Mesothelial cell of epicardium (in vitro differentiated cells): ENCODE measurements at places on chromosomes 6 and 20.
A peak's percentile ranks its signal among the peaks of the same experiment; 100 is the strongest.

DNA sequence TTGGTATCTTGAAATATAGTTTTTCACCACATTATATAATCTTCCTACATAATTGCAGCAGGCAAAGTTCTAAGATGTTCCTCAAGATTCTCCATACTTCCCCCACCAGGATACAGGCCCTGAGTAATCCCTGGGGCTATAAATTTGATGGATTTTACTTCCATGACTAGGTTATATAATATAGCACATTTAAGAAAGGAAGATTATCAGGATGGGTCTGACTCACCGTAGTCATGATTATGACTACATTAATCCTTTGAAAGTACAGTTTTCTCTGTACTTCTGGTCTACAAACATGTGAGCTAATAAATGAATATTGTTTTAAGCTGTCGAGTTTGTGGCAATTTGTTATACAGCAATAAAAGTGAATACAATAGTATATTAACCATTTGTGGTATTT is 122.5 kb downstream of the MACROD2 start:
- no peak for DNase-seq

- DNase-seq: no peak
Observed at GRCh38 chr6:55456016-55456415, 123.0 kb downstream of the HMGCLL1 start.

GRCh38 chr6:119323931-119324330 is 25.6 kb downstream of the MAN1A1 start:
- DNase-seq: no peak

- no peak for DNase-seq
Observed at GRCh38 chr6:102154176-102154575, 760.7 kb downstream of the GRIK2 start.

- peak; percentile 84 for DNase-seq
Observed at GRCh38 chr6:113856625-113857555, at the start of gene MARCKS. Gene MARCKS, plus strand, starts transcription at chr6:113857345. Its CDS starts 401 bp downstream, at chr6:113857746.

DNA sequence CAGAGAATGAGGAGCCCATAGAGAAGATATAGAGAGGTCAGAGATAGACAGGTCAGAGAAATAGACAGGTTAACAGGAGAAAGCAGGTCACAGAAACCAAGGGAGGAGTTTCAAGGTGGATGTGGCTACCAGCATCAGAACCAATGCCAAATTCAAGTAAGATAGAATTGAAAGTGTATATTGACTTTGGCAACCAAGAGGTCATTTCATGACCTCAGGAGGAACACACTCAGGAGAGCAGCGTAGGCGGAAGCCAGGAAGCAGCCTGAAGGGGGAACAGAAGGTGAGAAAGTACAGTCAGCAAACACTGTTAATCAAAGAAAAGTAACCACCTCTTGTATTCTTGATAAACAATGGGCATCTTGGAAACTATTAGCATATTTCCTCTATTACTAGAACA is 33.9 kb upstream of the ALDH8A1 start:
- DNase-seq: no peak

- DNase-seq: no peak
Observed at GRCh38 chr6:24564081-24564480, 69.3 kb downstream of the ALDH5A1 start.

GRCh38 chr6:108419474-108419873 is 124.6 kb downstream of the AFG1L start:
- DNase-seq: no peak

GRCh38 chr6:45815466-45816125 is 200.1 kb downstream of the CLIC5 start:
- no peak for DNase-seq

DNA sequence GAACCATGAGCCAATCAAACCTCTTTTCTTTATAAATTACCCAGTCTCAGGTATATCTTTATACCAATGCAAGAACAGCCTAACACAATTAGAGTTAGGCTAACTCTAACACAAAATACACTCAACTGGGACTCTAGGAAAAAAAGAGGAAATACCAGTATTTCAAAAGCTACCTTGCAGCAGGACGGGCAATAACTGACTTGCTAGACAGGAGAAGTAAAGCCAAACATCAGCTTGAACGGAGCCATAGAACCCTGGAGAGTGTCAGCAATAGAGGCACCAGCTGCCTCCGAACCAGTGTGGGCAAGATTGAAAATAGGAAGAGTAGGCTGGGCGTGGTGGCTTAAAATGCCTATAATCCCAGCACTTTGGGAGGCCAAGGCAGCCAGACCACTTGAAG is 162.0 kb upstream of the SOX4 start:
- no peak for DNase-seq

GRCh38 chr20:59587570-59587969 is 16.8 kb upstream of the PHACTR3 start:
- no peak for DNase-seq

- no peak for DNase-seq
Observed at GRCh38 chr6:56096541-56096940, 150.8 kb downstream of the COL21A1 start.

DNA sequence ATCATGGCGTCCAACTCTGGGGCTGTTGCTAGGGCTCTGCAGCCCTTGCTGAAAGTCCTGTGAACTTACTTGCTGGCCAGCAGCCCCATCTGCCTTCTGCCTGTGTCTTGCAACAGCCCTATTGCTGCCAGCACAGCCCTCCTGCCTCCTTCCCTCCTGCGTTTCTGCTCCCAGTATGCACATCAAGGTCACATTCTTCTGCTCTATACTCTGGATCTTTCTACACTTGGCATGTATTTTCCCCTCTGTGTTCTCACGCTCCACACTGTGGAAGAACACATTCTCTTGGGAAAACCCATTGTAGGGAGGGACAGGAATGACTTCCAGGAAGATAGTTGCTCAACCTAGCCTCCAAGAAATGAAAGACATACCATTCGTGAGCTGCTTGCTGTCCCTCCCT is 80.9 kb upstream of the PHACTR2 start:
- no peak for DNase-seq

- DNase-seq: no peak
Observed at GRCh38 chr6:170012037-170012330, 260.6 kb downstream of the ERMARD start.

DNA sequence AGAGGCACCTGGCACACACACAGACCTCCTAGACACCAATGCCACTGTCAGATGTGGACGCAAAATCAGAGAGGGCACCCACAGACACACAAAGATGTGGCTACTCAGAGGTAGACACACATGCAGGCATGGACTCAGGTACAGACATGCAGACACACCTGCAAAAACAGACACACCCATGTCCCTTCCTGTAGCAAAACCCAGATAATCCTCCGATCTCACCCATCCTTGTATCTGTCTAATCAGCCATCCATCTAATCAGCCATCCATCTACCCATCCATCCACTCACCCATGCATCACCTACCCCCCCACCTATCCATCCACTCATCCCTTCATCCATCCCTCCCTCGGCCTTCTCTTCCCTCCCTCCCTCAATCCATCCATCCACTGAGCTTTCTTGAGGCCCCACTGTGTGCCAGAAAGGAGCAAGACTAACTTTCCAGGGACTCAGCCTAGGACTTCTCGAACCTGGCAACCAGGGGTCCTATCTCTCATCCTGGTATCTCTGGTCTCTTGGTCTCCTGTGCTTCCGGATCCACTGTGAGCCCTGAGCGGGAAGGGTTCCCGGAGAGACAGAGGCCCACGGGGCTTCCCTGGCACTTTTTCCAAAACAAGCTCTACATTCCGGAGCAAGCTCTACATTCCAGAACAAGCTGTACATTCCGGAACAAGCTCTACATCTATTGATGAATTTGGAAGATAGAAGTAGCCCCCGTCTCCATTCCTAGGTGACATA is 1.1 kb upstream of the TGM2 start:
- no peak for DNase-seq

DNA sequence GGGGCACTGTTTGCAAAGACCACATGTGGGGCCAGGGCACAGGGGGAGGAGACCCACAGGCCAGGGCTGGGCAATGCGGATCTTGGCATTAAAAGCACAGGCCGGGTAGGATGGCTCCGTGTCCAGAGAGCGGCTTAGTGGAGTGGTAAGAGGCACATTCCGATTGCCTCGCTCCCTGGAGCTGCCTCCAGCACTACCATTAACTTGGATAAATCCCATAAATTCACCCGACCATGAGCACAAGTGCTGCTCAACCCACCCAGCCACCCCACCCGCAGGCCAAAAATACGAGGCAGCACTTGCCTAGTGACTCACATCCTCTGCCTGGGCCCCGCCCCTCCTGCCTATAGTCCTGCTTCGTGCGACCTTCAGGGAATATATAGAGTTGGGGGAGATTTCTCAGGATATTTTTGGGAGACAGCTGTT is 67.5 kb upstream of the QKI start:
- DNase-seq: no peak

- no peak for DNase-seq
Observed at GRCh38 chr6:64040113-64040512, 404.5 kb downstream of the PHF3 start.

- no peak for DNase-seq
Observed at GRCh38 chr6:108251252-108251651, 9.6 kb downstream of the SNX3 start.

- DNase-seq: peak; percentile 42
Observed at GRCh38 chr6:73580247-73581149, 59.7 kb upstream of the EEF1A1 start.

- no peak for DNase-seq
Observed at GRCh38 chr6:69179681-69180080, 544.6 kb downstream of the ADGRB3 start.

GRCh38 chr6:54578261-54578660 is 268.3 kb upstream of the FAM83B start:
- DNase-seq: no peak

GRCh38 chr20:4108495-4109306 is 93.3 kb upstream of the RNF24 start:
- DNase-seq: no peak
